ENCODE measurements at places on chromosomes 12 and 14.

DNA sequence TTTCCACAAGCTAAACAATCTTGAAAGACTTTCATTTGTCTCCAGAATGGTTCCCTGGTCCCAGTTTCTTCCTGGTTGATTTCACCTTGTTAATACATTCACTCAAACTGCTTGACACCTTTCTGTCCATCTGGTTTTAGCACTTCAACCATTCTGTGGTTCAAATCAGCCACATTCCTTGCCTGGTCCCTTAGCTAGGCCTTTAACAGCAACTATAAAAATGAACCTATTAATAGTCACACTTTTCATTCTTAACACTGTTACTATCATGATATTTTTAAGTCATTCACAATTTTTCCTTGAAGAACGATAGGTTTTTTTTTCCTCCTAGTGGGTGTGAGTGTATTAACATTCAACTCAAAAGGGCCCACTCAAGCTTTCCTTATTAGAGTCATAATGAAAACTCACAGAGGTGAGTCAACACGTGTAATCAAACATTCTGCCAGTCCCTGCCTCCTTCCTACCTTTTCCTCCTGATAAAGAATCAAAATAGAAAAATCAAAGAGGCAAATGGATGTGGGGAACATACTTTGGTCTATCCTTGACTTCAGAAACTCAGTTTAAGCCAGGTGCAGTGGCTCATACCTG is 34.4 kb upstream of the CCNT1 start:
- no peak for DNase-seq

GRCh38 chr12:22069851-22070250 is 23.8 kb downstream of the CMAS start:
- no peak for DNase-seq

GRCh38 chr12:63276537-63277365 is 125.8 kb upstream of the AVPR1A start:
- no peak for DNase-seq

GRCh38 chr12:119840168-119840567 is 37.0 kb downstream of the CIT start:
- no peak for DNase-seq

Data from stimulated activated CD4-positive, alpha-beta T cell treated with anti-CD3 and anti-CD28 coated beads, Interleukin-2, amount 100 ng/mL, for 24 hours (primary cell).